ENCODE measurements at places on chromosomes 6 and 20.
A peak's percentile ranks its signal among the peaks of the same experiment; 100 is the strongest.

DNA sequence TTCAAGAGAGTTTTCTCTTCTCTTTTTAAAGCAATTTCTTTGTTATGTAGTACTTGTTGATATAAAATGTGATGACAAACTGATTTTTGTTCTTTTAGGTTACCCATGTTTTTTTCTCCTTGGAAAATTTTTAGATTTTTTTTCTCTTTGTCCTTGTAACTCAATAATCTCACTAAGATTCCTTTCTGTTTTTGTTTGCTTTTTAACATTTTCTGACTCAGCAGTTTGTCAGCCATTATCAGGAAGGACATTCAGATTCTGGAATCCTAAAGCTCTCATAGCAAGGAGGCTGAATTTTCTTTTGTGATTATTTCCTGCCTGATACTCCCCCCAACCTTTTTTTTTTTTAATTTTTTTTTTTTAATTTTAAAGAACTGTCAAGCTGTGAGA, 75.2 kb upstream of the CITED2 start:
- DNase-seq, result no peak

- no peak for DNase-seq
Measured at GRCh38 chr6:152976749-152977148, 6.1 kb downstream of the FBXO5 start.

DNA sequence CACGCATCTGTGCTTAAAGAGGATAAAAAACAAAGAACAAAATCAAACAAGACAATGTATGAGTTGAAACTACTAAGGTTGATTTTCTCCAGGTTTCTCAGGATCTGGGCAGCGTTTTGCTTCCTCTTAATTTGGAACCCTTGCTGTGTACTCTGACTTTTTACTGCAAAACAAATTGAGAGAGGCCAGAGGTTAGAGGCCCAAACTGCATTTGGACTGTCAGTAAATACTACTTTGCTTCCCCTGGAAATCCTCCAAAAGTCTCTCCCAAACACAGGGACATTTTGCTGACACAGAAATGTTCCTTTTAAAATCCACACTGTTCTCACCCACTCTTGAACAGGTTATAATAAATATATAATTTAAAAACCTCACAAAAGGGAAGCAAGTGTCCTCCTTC, 1.1 kb downstream of the ARG1 start:
- no peak for DNase-seq

DNA sequence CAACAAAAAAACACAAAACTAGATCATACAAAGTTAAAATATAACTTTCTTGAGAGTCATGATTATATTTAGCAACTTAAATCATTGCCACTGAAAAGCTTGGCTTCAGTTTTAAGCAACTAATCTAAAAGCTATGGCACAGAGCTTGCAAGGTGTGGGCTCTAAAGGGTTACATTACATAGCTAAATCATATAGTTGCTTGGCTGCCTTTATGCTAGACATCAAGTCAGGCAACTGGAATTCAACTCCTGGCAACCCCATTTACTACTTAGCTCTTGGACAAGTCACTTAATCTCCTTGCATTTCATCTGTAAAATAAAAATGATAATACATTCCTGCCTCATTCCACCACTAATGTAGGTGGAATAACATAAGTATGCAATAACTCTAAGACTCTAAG, 40.9 kb upstream of the GCM1 start:
- no peak for DNase-seq

DNA sequence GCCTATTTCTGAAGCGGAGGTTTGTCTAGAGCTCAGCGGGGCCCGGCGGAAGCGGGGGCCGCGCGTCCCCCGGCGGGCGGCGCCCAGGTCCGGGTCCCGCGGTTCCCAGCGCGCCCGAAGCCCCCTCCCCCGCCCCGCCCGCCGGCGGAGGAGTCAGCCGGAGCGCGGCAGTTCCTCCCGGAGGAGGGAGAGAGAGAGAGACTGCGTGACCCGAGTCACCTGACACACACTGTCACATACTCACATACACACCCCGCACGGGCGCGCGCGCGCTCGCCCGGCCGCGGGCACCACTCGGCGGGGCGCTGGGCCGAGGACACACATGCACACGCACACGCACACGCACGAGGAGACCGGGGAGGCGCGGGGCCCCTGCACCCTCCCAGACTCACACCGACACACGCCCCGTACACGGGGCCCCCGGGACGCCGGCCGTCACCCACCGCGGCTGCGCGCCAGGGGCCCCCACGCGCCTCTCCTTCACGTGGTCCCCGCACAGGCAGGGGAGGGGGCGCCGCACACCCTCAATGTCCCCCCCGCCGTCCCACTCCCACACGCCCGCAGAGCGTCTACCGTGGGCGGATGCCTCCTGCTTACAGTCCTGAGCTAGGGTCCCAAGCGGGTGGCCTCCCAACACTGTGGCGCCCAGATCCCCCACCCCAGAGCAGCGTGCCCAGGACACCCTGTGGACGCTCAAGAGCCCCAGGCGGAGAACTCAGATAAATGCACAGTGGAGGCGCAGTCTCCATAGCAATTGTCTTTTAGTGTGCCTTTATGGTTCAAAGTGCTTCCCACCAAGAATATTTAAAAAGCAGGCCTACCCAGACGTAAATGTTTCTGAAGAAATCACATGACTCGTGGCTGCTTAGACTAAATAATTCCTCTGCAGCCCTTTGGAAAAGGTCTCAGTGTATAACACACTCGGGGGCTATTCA, at the start of gene RRAGD:
TSS of gene RRAGD (minus strand) at position 203 of the 935 bp plus-strand sequence. CDS start 280 bp downstream, outside the sequence.
- DNase-seq, result peak; percentile 89

GRCh38 chr20:17543531-17544131, 12.5 kb upstream of the BFSP1 start:
- DNase-seq, result no peak

DNA sequence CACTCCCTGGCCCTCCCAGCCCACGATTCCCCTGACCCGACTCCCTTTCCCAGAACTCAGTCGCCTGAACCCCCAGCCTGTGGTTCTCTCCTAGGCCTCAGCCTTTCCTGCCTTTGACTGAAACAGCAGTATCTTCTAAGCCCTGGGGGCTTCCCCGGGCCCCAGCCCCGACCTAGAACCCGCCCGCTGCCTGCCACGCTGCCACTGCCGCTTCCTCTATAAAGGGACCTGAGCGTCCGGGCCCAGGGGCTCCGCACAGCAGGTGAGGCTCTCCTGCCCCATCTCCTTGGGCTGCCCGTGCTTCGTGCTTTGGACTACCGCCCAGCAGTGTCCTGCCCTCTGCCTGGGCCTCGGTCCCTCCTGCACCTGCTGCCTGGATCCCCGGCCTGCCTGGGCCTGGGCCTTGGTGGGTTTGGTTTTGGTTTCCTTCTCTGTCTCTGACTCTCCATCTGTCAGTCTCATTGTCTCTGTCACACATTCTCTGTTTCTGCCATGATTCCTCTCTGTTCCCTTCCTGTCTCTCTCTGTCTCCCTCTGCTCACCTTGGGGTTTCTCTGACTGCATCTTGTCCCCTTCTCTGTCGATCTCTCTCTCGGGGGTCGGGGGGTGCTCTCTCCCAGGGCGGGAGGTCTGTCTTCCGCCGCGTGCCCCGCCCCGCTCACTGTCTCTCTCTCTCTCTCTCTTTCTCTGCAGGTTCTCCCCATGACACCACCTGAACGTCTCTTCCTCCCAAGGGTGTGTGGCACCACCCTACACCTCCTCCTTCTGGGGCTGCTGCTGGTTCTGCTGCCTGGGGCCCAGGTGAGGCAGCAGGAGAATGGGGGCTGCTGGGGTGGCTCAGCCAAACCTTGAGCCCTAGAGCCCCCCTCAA, at the start of gene LTA:
TSS of gene LTA (plus strand) at position 249 of the 871 bp plus-strand sequence. CDS start at position 703, 454 bp downstream.
- DNase-seq, result no peak

DNA sequence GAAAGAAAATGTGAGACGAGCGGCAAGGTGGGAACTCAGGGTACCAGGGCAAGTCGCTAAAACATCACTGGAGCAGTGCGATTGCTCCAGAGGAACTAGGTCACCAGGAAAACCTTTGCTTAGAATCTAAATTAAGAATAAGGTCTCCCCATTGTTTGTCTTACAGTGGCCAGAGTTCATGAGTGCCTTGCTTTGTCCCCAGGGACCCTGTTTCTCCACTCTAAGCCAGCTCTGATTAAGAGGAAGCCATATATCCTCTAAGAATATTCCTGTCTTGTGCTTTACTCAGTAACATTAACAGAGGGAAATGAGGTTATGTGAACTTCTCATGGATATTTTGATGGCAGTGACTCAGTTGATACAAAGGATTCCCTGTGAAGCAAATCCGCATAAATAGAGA, 305.8 kb downstream of the CD83 start:
- DNase-seq, result no peak

DNA sequence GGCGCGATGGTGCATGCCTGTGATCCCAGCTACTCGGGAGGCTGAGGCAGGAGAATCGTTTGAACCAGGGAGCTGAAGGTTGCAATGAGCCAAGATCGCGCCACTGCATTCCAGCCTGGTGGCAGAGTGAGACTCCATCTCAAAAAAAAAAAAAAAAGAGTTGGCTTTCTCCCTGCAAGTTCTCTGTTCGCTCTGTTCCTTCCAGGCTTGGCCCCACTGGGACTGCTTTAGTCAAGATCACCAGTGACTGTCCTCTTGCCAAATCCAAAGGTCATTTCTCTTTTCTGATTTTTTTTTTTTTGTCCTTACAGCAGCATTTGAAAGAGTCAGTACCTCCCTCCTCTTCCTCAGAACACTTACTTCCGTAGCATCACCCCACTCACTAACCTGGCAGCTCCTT, 10.8 kb upstream of the GNRH2 start:
- DNase-seq, result no peak

DNA sequence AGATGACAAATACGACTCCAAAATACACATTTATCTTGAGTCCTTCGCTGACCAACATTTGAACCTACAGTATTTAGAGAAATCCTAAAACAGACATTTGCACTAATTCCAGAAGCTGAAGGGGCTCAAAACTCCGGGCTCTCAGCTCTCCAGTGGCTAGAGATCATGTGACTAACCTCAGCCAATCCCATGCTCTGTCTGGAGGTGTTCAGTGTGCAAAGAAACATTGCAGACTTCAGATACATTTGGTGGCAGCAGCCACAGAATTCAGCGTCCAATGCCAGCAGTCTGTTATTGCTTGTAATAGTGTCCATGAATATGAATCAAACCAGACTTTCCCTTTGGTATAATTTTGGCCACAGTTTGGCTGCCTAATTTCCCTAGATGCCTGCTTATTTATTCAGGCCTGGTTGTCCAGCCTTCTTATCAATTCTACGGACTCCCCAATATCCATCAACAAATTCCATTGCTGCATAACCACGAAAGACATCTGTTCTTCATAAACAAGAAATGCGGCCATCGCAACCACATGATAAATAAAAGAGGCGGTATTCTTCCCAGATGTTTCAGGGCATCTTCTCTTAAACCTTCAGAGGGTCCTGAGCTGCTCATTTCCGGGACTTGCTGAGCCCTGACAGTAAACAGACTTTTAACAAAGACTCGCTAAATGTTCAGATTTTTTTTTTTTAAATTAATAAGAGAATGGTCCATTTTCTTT, 14.5 kb upstream of the CYP24A1 start:
- DNase-seq, result no peak

- no peak for DNase-seq
Measured at GRCh38 chr20:4234128-4234527, 218.8 kb upstream of the RNF24 start.

Measured in head of caudate nucleus (tissue), 42 donors.